Kidney epithelial cell (primary cell): ENCODE measurements at places on chromosomes 5 and 9.

DNA sequence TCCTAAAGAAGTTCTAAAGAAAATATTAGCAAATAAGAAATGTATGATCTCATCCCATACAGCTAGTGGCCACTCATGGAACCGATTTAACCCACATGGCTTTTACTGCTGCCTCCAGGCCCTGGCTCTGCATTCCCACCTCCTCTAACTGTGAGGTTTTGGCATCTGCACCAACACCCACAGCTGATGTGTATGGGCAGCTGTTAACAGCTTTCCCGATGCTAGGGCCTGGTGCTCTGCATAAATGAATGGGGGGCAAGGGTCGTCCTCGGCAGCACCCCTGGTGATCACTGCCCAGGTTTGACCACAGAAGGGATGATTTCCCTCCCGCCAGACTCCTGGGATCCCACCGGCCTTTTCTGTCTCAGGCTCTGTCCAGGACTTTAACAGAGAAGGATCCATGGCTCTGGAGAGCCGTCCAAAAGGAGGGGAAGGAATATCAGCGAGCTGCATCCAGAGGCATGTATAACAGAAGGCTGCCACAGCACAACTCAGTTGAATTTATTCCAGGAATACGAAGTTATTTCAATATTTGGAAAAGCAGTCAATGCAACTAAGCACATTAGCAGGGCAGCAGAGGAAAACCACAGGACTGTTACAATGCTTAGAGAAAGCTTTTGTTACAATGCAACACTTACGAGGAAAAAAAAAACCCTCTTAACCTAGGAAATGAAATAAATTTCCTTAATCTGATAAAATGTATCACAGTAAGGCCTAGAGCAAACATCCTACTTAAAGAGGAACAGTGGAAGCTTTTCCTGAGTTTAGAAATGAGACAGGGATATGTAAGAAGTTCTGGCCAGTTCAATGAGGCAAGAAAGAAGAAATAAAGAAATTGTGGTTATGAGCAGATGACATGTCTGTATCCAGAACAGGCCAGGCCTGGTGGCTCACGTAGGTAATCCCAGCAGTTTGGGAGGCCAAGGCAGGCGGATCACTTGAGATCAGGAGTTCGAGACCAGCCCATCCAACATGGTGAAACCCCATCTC is 63.1 kb downstream of the NACC2 start:
- DNase-seq: no peak

DNA sequence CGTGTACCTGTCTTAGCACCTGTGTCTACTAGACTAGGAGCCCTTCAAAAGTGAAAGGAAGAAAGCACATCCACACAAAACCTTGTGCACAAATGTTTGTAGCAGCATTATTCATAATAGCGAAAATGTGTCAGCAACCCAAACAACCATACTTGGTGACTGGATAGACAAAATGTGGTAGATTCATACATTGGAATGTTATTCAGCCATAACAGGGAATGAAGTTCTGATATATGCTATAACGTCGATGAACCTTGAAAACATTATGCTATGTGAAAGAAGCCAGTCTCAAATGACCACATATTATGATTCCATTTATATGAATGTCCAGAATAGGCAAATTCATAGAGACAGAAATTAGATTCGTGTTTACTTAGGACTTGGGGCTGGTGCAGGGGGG is 57.8 kb upstream of the LARP1 start:
- no peak for DNase-seq

DNA sequence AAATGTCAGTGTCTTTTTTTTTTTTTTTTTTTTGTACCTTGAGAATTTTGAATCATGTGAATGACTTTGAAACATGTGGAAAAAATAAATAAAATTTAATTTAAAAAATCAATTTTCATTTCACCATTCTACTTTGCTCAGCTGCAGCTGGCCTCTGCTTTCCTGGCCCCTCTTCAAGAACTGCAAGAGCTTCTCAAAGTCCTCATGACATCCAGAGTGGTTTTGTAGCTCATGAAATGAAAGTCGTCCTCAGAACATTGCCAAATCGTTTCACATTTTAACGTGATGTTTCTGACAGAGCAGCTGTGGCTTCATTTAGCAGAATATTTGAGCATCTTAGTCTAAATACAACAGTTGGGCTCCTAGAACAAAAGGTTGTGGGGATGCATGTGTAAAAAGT is 47.9 kb upstream of the TMEM215 start:
- no peak for DNase-seq

DNA sequence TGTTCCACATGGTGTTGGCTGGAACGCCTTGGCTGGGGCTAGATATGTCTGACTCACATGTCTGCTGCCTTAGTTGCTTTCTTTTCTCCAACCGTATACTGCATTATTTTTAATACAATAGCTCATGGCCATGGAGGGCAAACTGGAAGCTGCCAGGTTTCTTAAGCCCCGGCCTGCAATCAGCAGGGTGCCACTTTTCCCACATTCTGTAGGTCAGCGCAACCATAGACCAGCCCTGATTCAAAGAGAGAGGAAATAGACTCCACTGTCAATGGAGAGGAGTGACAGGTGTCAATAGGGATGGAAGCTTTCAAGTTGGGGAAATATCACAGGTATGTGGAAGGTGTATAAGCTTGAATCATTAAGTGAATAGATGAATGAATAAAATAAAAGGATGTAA is 60.5 kb downstream of the TARS1 start:
- no peak for DNase-seq
